ENCODE measurements at places on chromosomes 6 and 20. TPM values are rescaled to one million over a fixed set of nuclear protein-coding genes. Genes with fewer than 3 reads are reported as not detected.

SRSF12 gene
- total RNA-seq: 34.9 TPM

PNPLA1 gene
- total RNA-seq: not detected

ENPP5 gene
- total RNA-seq: 4.7 TPM

GRM1 gene
- 22.3 TPM for total RNA-seq
